ENCODE measurements at places on chromosomes 5 and 9.

- DNase-seq, result no peak
Measured at GRCh38 chr9:93193388-93194220, 9.7 kb downstream of the WNK2 start.

DNA sequence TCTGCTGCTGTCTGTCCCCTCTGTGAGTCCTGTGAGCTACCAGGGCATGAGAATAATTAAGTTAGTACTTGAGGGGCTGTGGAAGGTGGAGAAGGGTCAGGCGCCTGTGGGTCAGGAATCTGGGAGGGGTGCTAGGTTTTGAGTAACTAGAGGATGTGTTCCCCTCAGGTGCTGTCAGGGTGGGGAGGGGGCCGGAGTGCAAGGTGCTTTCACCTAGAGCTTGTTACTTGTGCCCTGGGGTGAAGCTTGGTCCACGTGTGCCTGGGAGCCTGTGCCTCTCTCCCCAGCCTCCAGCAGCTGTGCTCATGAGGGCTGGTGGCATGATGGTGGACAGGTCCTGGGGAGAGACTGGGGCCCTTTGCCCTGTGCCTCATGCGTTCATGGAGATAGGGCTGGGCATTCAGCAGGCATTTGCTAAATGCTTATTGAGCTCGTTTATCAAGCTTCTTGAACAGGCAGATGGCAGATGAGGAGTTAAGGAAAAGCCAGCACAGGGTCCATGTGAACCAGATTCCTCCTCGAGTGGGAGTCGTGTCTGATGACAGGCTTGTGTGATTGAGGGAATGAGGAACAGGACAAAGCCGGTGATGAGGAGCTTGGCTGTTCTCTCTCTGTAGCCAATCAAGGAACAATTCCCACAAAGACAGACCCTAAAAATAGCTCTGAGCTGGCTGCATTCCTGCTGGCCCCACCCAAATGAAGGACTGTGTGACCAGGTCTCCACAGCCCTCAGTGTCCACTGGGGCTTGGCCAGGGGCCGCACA lies 40.9 kb downstream of the CACNA1B start:
- DNase-seq, result no peak

GRCh38 chr5:131541071-131541470 lies 94.0 kb downstream of the RAPGEF6 start:
- DNase-seq, result no peak

DNA sequence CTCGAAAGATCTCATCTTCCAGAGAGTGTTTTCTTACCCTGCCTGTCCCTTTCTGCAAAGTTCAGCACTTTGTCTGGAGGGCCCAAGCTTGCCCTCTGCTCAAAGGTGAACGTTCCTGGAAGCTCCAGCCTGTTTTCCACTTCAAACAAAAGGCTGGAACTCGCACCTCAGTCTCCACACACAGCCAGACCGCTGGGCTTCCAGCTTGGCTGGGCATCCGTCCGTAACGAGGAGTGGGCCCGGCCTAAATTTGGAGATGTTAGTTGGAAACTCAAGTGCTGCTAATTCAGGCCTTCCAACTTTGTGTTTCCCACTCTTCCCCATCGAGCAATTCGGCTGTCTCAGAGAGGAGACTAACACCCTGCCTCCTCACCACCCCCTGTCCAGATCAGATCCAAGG lies 35.1 kb downstream of the FGF18 start:
- DNase-seq, result no peak

DNA sequence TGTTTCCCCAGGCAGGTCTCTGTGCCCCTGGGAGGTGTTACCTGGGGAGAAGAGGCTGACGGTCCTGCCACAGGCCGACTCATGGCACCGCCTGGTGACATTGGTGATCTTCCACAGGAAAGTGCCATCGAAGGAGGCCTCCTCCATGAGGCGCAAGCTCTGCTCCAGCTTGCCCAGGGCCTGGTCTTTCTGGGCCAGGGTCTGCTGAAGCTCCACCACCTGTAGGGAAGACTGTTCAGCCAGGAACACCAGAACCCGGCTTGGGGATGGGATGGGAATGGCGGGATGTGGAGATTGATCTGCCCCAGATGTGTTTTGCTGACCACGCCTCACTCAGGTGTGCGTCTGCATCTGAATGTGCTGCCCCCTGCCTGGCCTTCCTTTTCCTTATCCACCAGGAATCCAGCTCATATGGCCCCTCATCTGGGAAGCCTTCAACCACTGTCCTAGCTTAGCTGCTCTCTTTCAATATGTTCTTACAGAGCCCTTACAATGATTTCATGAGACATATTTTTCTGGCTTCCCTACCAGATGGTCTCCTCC lies 15.2 kb downstream of the TRAF1 start:
- DNase-seq, result no peak

DNA sequence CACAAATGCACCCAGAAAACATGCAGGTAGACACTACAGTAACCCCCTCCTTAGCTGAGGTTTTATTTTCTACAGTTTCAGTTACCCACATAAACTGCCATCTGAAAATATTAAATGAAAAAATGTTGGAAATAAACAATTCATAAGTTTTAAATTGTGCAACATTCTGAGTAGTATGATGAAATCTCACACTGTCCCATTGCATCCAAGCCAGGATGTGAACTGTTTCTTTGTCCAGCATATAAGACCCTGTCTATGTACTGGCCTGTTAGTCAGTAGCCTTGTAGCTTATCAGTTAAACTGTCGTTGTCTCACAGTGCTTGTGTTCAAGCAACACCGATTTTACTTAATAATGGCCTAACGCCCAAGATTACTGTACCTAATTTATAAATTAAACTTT lies 630.5 kb downstream of the ANXA1 start:
- no peak for DNase-seq

- DNase-seq, result no peak
Measured at GRCh38 chr9:131712151-131712716, 27.6 kb downstream of the RAPGEF1 start.
